ENCODE measurements at places on chromosomes 6 and 20.
A peak's percentile ranks its signal among the peaks of the same experiment; 100 is the strongest.

GRCh38 chr6:43016176-43016942 is 2.3 kb downstream of the KLHDC3 start:
- no peak for DNase-seq

DNA sequence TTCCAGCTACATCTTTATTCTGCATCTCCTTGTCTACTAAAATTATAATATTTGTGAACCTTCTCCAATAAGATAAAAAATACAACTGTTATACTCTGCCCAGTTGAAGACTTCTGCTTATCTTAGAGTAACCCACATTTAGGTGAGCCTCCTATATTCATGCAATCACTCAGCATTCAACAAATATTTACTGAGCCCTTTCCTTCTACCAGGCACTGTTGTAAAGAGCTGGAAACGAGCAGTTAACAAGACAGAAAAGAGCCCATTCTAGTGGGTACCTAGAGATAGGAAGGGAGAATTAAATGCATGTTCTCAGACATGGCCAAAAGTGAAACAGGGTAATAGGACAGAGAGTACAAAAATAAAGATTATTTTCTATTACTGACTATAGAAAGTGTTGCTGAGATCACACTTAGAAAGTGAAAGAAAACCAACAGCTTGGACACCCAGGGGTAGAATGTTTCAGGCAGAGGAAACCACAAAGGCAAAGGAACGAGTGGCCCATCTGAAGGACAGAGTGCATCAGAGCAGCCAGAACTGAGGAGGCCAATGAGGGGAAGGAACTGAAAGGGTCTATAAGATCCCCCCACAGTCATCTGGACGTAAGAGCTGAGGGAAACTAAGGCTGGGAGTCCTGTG is 50.8 kb upstream of the SMLR1 start:
- DNase-seq: no peak

- no peak for DNase-seq
These were observed 51.4 kb upstream of the RPS6KA2 start for GRCh38 chr6:166678426-166678825.

GRCh38 chr6:138454981-138455706 is 44.1 kb downstream of the NHSL1 start:
- peak; percentile 30 for DNase-seq

DNA sequence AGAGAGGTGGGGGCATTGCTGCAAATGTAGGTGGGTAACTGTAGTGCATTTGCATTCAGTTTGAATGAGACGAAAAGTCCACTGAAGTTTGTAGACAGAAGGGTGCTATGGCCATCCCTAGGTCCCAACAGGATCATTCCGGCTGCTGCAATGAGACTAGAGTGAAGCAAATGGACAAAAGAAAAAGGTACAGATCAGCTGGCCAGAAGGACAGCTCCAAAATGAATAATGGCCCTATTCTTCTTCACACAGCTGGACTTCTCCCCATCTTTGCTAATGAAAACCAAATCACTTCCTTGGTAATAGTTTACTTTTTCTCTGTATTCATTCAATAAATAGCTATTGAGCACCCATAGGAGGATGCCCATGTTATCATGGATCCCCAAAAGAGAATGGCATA is 56.4 kb upstream of the TPD52L1 start:
- no peak for DNase-seq

- no peak for DNase-seq
These were observed 2.0 kb downstream of the AIF1 start for GRCh38 chr6:31617010-31617409.

DNA sequence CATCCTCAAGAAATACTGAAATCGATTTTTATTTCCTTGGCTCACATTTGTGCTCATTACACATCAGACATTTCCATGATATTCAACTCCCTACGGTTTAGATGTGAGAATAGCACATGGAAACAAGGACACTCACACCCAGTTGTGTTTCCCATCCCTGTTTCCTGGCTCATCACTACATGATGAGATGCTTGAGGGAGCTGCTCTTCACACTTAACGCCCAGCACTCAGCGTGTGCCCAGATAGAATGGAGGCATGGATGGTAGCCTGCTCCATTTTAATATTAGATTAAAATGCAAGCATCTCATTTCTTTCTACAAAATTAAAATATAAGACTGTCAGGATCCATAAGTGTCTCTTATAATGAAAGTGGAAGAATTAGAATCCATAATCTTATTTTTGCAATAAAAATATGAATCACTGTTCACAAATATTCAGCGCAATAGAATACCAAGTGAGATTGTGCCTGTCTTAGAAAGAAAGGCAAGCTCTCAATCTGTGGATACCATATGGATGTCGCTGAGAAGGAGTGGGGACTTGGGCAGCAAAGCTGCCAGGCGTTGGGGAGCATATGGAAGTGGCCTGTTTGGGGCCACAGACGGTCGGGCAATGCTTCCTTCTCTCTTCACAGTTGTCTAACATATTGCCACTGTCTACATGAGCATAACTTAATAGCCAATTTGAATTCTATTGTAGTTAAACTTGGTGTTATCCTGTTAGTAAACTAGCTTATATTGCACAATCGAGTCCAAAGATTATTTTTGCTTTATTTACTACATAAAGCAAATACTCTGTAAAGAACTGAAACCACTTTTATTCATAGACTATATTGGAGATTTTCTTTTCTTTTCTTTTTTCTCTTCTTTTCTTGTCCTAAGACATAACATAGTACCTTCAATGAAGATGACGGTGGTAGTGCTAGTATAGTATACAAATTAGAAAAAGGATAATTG is 206.8 kb upstream of the QKI start:
- DNase-seq: no peak

DNA sequence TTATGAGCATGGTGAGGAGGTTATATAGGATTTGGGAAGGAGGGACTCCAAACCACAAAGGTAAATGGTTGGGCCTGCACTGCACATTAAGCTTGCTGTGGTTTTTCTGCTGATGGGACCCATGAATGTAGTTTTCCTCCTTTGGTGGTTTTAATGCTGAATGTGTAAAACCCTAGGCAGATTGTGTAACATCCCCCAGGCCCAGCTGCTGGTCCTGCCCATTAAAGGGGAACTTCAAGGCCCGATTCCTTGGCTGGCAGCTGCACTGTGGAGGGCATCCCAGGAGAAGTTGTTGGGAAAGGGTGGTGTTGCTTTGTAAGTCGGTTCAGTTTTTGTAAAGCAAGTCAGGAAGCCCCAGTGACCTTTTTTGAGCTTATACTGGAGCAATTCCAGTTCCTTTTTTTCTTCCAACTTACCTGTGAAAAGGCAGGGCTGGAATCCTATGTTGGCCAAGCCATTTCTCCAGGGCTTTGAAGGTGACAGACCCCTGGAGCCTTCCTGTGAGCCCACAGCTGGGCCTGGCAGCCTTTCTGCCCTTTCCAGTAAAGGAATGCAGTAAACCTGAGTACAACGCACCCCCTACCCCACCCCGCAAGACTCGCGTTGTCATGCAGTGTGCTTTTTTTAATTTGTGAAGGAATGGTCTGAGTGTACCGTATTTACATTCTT is 43.1 kb upstream of the NAA20 start:
- peak; percentile 50 for DNase-seq

- DNase-seq: no peak
These were observed 68.6 kb upstream of the SLC24A3 start for GRCh38 chr20:19143890-19144289.

GRCh38 chr6:31405996-31406395 is 2.6 kb downstream of the MICA start:
- no peak for DNase-seq

- no peak for DNase-seq
These were observed 163.9 kb downstream of the FAXC start for GRCh38 chr6:99185525-99185924.

GRCh38 chr20:2616634-2617033 is 35.8 kb upstream of the NOP56 start:
- DNase-seq: no peak

DNA sequence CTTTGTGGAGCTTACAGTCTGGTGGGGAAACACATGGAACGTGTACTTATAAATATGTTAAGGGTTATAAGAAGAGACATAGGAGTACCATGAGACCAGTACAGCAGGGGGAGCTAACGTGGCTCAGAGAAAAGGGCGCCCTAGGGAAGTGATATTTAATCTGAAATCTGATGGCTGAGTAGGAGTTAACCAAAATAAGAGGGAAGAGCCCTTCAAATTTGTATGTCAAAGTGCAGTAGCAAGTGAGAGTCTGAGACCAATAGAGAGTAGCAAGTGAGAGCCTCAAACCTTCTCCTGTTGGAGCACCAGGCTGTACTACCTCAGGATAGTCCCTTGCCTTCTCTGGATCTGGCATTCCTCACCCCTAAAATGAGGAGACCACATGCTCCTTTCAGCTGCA is 6.1 kb upstream of the PKIG start:
- DNase-seq: peak; percentile 72

DNA sequence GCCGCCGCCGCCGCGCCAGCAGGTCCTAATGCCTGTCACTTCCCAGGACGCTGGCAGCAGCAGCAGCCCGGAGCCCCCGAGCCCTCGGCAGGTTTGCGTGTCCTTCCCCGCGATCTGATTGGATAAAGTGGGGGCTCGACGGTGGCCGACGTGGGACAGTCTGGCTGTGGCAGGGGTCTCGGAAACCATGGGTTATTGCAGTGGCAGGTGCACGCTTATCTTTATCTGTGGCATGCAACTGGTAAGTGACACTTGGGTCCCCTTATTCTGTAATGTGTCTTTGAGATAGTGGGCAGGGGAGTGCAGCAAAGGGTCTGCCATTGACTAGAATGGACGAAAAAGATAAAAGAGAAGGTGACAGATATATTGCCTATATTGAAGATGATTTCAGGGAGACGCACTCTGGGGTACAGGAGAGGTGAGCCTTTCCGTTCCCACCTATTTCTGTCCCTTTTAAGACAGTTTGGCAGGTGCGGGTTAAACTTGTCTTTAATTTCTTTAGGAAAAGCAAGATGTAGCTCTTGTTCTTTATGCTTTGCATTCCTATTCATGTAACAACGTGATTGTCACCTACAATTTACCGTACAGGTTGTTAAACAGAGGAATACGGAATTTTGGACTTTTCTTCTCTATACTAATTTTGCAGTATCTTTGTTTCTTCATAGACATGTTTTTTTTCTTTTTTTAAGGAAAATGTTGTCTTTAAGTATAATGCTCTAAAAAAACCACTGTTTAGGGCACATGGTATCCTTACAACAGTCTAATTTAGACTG is 535 bp downstream of the NKAIN2 start:
- no peak for DNase-seq

DNA sequence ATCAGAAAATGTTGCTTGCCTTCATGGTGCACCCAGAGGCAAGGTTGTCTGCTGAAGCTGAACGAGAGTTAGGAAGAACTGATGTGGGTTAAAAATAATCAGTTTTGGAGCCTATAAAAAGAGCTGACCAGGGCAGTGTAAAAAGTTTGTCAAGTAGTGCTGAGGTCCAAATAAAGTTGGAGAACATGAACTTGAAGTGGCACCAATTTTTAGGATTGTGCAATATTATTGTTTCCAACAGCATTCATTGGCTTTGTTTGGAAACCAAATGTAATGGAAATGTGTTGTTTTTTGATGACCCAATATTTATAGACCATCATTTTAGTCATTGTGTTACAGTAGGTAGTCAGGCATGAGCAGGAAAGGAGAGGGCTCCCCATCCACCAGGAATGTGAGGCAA is 55.7 kb downstream of the GPR63 start:
- no peak for DNase-seq

DNA sequence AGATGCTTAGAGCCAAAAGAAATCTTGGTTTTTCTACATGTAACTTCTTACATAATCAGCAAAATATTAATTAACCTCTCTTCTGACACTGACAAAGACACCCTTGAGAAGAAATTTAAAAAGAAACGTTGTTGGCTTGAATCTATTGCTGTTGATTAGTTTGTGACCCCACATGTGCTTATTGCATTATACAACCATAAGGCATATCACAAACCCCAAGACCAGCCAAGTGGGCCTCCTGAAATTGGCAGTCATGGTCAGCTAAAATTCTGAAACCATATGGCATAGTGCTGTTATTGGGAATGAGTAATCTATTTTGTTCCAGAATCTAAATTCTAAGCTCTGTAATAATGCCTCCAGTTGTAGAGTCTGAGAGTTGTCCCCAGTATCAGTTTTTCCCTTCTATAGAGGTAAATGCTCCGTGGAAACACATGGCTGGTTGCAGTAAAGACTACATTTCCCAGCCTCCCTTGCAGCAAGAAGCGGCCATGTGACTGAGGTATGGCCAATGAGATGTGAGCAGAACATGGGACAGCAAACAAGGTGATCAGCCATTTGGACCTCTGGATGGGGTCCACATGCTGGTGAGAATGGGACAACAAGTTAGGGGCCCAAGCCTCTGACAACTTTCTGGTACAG is 42.3 kb upstream of the PTPN1 start:
- peak; percentile 65 for DNase-seq

- DNase-seq: no peak
These were observed 55.8 kb downstream of the LYRM2 start for GRCh38 chr6:89582669-89583325.

DNA sequence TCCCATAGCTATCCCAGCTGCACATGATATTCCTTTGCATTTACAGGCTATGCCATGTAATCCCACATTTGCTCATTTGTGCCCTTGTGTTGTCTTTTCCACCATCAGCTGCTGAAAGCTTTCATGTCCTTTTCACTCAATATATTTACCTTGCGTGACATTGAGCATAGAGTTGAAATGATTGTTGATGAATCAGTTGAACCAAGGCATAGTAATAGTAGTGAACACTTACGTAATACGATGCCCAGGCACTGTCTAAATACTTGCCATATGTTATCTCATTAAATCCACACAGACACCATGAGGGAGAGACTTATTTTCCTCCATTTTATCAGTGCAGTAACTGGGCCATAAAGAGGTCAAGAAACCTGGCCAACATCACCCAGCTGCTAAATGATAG is 13.1 kb downstream of the RNF8 start:
- no peak for DNase-seq

DNA sequence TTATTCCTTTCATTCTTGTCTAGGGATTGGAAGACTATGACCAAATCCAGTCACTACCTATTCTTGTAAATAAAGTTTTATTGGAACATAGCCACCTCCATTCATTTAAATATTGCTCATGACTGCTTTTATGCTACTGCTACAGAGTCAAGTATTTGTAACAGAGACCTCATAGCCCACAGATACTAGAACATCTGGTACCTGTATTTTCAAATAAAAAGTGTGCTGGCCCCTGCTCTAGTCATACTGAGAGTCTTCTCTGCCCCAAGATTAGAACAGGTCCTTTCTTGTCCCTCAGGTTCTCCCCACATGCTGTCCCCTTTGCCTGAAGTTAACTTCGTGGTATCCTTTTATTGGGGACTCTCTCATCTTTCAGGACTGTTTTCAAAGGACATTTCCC is 422.3 kb downstream of the CBLN4 start:
- DNase-seq: no peak

GRCh38 chr6:36727505-36728021 is 29.9 kb downstream of the RAB44 start:
- peak; percentile 30 for DNase-seq

DNA sequence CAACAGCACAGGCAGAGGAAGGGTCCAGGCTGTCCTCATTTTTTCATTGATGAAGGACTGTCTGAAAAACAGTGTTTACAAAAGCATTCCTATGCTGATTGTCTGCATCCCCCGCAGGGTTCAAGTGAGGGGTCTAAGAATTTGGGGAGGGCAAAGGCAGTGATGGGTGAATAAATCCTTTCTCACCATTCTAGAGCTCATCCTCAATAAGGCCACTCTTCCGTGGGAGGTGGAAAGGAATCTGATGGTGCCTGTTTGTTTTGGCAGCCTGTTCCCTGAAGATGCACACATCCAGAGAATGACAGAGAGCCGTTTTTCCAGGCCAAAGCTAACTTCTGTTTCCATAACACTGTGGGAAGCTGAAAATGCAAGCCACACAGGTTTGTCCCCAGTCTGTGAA is 164.5 kb downstream of the MOXD1 start:
- DNase-seq: no peak

Measured in ELR (cell line).